ENCODE measurements at places on chromosomes 12 and 14. TPM values are rescaled to one million over a fixed set of nuclear protein-coding genes. Genes with fewer than 3 reads are reported as not detected.

GRCh38 chr12:106096376-106096775 is 42.4 kb downstream of the NUAK1 start:
- no peak for DNase-seq

GRCh38 chr12:124555168-124556073 is 12.0 kb downstream of the NCOR2 start:
- DNase-seq = no peak

DNA sequence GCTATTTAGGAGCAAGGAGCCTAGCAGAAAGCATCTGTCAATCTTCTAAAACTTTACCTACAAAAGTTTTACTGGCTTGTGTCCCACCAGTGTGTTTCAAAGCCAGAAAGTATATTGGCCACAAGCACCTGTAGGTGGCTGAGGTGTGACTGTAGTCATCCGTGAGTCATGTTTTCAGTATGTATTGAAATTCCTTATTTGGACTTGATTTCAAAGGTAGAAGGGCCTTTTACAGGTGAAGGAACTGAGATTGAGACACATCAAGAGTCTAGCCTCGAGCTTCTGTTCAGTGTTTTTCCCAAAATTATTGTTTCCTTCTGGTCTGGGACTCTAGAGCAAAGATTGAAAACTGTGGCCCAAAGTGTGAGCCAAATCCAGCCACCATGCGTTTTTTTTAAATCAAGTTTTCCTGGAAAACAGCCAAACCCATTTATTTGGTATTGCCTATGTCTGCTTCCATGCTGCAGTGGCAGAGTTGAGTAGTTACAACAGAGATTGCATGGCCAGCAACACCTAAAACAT is 195.3 kb upstream of the BCL2L14 start:
- no peak for DNase-seq

DNA sequence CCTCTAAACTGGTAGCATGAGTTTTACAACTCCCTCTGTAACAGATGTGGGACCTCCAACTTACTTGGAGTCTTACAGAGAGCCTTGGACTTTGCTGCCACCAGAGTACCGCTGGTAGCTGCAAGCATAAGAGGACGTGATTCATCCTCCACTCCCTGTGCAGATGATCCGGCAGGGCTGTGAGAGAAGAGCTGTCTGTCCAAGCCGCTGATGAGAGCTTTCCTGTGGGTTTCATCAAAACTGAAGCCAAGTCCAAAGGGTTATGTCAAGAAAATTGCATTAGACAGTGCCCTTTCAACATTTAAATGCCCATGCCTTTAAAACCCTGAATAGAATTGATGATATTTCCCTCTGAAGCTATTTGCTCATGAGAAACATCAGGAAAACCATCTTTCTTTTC is 85.8 kb downstream of the LLPH start:
- DNase-seq = no peak

- no peak for DNase-seq
These were observed 17.2 kb upstream of the GALNT9 start for GRCh38 chr12:132346471-132347175.

DNA sequence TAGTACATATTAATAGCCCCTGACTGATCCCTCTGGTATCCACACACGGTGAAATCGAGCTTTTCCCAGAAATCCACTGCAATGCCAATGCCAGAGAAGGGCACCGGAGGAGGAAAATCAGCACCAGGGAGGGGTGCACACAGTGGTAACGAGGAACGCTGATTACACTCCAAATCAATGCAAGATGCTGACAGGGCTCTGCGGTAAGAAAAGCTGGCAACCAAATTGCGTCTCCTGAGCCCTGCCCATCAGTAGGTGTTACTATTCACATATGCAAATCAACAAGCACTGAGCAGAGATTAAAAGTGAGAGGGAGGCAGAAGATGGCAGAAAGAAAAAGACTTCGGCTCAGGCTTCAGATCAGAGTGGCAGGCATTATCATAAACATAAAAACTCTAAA is 159.1 kb downstream of the RPS29 start:
- no peak for DNase-seq

DNA sequence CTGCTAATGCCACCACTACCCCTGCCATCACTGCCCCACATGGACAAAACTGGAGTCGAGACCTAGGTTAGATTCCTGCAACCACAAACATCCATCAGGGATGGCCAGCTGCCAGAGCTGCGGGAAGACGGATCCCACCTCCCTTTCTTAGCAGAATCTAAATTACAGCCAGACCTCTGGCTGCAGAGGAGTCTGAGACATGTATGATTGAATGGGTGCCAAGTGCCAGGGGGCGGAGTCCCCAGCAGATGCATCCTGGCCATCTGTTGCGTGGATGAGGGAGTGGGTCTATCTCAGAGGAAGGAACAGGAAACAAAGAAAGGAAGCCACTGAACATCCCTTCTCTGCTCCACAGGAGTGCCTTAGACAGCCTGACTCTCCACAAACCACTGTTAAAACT is 7.1 kb upstream of the OAS2 start:
- DNase-seq = no peak

- no peak for DNase-seq
These were observed 300.5 kb downstream of the IPO8 start for GRCh38 chr12:30395190-30395589.

- no peak for DNase-seq
These were observed 13.8 kb downstream of the KITLG start for GRCh38 chr12:88566430-88566829.

DNA sequence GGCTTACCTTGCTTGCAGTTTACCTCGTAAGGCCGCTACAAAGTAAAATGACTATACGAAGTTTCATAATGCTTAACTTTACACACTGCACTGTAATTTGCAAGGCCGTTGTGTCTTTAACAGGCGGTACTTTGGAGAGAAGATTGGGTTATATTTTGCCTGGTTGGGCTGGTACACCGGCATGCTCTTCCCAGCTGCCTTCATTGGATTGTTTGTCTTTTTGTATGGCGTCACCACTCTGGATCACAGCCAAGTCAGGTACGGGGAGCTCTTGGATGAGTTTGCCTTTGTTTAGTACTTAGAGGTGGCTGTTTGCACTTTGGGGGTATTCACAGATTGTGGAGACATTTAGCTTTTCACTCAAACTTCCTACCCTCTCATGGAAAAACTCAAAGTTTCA is 167.8 kb downstream of the SLC5A8 start:
- DNase-seq = no peak

GRCh38 chr14:37343307-37344094 is 145.8 kb downstream of the MIPOL1 start:
- DNase-seq = no peak

GRCh38 chr12:101414533-101415119 is 7.1 kb upstream of the ARL1 start:
- DNase-seq = no peak

GRCh38 chr14:49992036-49992435 is 99.2 kb downstream of the ARF6 start:
- DNase-seq = no peak

GRCh38 chr12:111488271-111488670 is 82.5 kb downstream of the SH2B3 start:
- no peak for DNase-seq

The ATXN7L3B gene
- total RNA-seq = 14.9 TPM

The CABP1 gene
- total RNA-seq = 14.7 TPM

The GPR68 gene
- 0.36 TPM for total RNA-seq

The KLHL33 gene
- 0.46 TPM for total RNA-seq

The LALBA gene
- not detected for total RNA-seq

The MYO1H gene
- total RNA-seq = not detected

The IGF1 gene
- 165 TPM for total RNA-seq

The IL31 gene
- not detected for total RNA-seq

The ITPK1 gene
- 32.6 TPM for total RNA-seq
